ENCODE measurements at places on chromosomes 7 and 10.

GRCh38 chr7:123054357-123055133, 59.0 kb upstream of the TAS2R16 start:
- DNase-seq, result no peak

DNA sequence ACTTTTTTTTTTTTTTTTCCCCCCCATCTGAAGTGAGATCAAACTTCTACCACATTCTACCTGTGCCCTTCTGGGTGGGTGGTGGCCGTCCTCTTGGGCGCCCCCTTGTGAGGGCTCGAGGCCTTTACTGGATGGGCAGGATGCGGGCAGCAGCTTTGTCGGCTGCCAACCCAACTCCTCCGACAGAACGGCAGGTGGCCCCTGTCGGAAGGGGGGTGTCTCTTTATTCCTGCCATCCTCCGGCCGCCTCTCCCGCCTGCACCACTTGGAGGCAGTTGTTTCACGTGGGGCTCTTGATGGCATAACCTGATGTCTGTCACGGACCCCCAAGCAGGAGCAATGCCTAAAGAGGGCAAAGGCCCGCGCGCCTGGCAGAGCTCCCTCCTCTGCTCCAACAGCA, 31.0 kb downstream of the AMZ1 start:
- no peak for DNase-seq

GRCh38 chr10:123415523-123415922, 250.6 kb upstream of the GPR26 start:
- DNase-seq, result no peak

DNA sequence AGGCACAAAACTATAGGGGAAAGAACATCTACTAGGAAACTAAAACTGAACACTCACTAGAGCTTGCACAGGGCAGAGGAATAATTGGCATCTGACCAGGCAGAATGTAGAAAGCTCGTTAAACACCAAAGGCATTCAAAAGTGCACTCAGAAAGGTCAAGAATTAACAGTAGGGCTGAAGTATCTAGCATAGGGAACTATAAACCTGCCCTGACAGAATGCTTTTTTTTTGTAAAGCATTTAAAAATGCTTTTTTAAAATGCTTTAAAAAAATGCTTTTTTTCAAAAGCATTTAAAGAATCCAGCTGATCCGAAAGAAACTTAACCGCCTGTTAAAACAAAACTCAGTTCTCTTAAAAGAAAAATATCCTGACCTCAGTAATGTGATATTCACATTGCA, 74.6 kb upstream of the EGFR start:
- DNase-seq, result no peak

GRCh38 chr7:140484951-140485499, 5.7 kb upstream of the MKRN1 start:
- DNase-seq, result no peak

GRCh38 chr7:116511552-116512519, 12.3 kb downstream of the CAV2 start:
- no peak for DNase-seq

GRCh38 chr7:72465521-72465920, 53.4 kb upstream of the CALN1 start:
- DNase-seq, result no peak

- DNase-seq, result no peak
Measured at GRCh38 chr7:136074843-136075242, 97.7 kb upstream of the MTPN start.

GRCh38 chr10:114855776-114856543, 34.4 kb downstream of the FHIP2A start:
- peak; percentile 23 for DNase-seq

- no peak for DNase-seq
Measured at GRCh38 chr7:74380720-74381119, 73.0 kb upstream of the GTF2IRD1 start.

GRCh38 chr7:77465256-77465655, 49.1 kb upstream of the GSAP start:
- no peak for DNase-seq

- no peak for DNase-seq
Measured at GRCh38 chr7:70872188-70872587, 259.8 kb upstream of the GALNT17 start.

GRCh38 chr7:73682745-73683055, 553 bp downstream of the DNAJC30 start:
- no peak for DNase-seq

- DNase-seq, result no peak
Measured at GRCh38 chr7:70094831-70095230, 496.6 kb downstream of the AUTS2 start.

DNA sequence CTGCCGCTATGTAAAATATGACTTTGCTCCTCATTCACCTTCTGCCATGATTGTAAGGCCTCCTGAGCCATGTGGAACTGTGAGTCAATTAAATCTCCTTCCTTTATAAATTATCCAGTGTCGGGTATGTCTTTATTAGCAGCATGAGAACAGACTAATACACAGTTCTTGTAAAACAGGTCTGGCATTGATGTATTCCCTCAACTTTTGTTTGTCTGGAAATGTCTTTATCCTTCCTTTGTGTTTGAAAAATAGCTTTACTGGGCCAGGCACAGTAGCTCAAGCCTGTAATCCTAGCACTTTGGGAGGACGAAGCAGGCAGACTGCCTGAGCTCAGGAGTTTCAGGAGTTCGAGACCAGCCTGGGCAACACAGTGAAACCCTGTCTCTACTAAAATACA, 14.5 kb downstream of the IPMK start:
- no peak for DNase-seq

GRCh38 chr7:48390388-48391327, 219.4 kb downstream of the ABCA13 start:
- no peak for DNase-seq

- no peak for DNase-seq
Measured at GRCh38 chr7:122311734-122312450, 7.3 kb upstream of the FEZF1 start.

DNA sequence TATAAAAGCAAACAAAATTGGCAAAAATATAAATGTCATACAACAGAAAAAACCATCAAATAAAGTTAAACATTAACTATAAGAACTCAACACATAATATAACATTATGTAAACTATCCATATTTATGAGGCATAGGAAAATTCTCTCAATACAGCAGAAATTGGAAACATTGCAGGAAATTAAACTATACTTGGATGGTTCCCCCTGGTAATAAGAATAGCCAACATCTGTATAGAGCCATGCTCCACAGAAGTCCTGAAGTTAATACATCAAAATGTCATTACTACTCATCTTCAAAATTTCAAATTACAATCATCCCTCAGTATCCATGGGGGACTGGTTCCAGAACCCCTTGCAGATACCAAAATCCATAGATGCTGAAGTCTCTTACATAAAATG, 350.5 kb downstream of the PARD3 start:
- no peak for DNase-seq

DNA sequence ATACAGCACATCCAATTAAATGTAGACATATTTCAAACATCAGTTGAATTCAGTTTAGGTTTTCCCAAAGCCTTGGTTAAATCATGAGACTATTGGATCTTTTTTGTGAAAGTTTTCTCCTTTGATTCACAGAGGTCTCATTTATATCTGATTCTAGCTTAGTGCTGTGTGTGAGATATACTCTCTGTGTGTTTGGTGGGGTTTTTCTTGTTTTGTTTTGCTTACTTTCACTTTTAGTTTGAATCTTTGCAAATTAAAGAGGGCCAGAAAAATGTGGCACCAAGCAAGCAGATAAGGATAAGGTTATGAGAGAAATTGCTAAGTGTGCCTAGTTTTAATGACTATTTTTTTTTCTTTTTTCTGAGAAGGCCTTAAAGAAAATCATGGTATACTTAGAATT, 12.6 kb upstream of the OR6B1 start:
- no peak for DNase-seq

DNA sequence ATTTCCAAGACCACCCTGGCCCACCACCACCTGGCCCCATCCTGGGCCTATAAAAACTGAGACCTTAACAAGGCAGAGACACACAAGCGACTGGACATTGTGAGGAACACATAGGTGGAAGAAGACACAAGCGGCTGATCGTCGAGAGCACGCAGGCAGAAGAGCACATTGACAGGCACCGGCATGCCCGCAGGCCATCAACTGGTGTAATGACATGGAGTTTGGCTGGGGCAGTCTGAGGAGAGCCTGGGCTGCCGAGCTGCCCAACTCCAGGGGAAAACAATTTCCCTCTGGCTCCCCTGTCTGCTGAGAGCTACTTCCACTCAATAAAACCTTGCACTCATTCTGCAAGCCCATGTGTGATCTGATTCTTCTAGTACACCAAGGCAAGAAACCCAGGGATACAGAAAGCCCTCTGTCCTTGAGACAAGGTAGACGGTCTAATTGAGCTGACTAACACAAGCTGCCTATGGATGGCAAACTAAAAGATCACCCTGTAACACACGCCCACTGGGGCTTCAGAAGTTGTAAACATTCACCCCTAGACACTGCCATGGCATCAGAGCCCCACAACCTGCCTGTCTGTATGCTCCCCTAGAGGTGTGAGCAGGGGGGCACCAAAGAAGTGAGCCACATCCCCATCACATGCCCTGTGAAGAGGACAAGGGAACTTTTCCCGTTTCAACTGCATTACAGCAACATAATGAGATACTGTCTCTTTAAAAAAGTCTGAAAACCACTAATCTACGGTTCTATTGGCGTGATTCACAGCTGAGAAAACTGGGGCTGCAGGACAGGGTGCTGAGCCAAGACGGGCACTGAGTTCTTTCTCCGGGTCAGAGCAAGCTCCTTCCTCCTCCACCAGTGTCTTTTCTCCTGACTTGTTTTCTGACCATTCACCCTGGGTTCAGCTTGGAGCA, 18.5 kb upstream of the TNS3 start:
- peak; percentile 62 for DNase-seq

DNA sequence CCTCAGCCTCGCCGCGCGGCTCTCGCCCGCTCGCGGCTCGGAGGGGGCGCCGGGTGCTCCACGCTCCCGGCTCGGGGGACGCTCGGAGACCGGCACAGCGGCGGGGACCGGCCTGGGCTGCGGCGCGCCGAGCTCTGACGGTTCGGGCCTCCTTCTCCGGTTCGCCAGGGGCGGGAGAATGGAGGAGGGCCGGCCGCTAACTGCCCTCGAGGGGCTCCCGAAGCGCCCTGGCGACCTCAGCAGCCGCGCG, 232 bp upstream of the GRID1 start:
- no peak for DNase-seq

All from HS-5 (cell line).